ENCODE measurements at places on chromosomes 7 and 10. TPM values are rescaled to one million over a fixed set of nuclear protein-coding genes. Genes with fewer than 3 reads are reported as not detected.

Gene KBTBD2
- total RNA-seq = 23.3 TPM

Gene CH25H
- total RNA-seq = 0.17 TPM

Gene CTTNBP2
- total RNA-seq = 8.0 TPM

Gene BZW2
- total RNA-seq = 63.0 TPM

Gene TMEM270
- not detected for total RNA-seq

Gene NKX2-3
- not detected for total RNA-seq

Gene ADAM22
- not detected for total RNA-seq

GRCh38 chr10:75375838-75376237 lies 25.7 kb downstream of the ZNF503 start:
- no peak for DNase-seq

GRCh38 chr7:127527561-127527960 lies 57.8 kb downstream of the GCC1 start:
- no peak for DNase-seq

GRCh38 chr7:85699482-85699881 lies 512.6 kb upstream of the SEMA3D start:
- DNase-seq = peak; percentile 32

- DNase-seq = no peak
These were observed 30.1 kb downstream of the LUC7L2 start for GRCh38 chr7:139389774-139390173.

DNA sequence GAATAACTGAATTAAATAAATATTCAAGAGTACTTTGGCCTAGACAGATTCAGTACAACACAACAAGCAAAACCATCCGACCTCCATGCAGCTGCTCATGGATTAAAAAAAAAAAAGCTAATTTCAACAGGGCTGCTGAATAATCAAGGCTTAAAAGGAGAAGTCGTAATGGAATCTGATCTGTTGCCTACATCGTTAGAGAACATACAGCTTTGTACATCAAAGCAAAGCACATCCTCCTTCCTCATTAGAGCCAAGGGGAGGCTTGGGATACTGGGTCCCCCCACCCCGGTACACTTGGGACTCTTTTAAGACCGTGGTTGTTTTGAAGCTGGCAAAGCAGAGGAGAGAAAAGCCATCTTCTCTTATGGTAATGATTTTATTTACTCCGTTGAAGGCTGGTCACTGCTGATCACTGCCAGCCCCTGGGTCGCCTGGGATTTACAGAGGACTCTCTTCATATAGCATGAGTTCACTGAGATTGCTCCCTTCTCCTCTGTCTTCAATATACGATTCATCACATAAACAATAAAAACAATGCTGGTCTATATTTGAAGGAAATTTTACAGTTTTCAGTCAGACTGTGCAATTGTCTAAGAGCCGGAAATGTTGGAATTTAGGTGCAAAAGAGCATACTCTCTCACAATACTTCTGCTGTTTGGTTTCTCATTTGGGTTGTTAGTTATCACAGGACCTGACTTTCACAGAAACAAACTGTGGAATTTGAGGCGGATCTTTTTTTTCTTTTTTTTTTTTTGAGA lies 148.8 kb downstream of the FAM107B start:
- no peak for DNase-seq

GRCh38 chr7:138814816-138815332 lies 16.9 kb upstream of the ATP6V0A4 start:
- peak; percentile 27 for DNase-seq

- no peak for DNase-seq
These were observed 53.4 kb downstream of the CREB5 start for GRCh38 chr7:28465697-28466096.

DNA sequence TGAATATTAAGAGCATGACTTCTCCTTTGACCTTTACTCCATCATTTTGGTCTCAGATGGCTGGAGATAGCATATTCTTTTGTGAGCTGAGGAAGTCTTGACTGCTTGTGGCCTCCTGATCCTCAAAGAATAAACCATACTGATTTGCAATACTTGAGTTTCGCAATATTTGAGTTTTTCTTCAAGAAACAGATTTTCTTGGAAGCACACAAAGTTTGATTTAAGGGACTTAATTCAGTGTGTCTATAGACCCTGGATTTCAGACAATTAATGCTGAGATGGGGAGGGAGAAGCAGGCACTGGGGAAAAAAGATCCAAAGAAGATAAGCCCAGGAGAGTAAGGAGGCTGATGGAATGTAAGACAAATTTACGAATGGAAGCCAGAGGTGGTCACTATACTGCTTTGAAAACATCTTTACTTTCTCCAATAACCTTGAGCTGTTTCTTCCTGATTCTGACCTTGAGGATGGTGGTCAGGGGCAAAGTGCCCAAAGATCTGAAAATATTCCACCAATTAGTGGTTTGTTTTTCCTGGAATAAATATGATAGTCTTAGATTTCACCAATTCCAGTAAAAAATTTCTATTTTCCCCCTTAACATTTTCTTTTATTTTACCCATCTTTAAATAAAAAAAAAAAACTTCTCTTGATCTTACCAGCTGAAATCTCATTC lies 7.5 kb downstream of the EPDR1 start:
- no peak for DNase-seq

DNA sequence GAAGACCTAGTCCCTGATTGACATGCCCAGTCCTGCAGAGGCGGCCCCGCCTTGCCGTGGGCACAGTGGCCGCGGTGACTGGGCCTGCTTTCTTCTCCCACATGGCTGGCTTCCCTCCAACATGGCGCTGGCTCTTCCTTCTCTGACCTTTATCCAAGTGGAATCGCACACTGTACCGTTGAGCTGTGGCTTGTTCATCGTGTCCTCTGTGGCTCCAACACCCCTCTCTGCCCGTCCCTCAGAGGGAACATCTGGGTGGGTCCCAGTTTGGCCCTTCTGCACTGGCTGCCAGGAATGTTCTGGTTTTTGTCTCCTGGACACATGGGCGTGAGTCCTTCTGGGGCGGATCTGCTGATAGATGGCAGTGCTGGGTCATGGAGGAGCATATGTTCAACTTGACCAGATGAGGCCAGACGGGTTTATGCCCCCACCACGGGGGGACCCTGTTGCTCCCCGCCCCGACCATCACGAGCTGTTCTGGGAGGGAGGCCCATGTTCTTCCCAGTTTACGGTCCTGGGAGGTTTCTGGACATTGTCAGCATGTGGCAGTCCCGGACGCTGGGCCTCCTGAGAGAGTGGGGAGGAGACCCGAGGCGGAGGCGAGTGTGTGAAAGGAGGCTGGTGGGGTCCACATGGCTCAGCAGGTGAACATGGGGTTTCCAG lies 63.5 kb downstream of the LHPP start:
- peak; percentile 64 for DNase-seq

- no peak for DNase-seq
These were observed 52.3 kb upstream of the PRR15 start for GRCh38 chr7:29511337-29511736.

DNA sequence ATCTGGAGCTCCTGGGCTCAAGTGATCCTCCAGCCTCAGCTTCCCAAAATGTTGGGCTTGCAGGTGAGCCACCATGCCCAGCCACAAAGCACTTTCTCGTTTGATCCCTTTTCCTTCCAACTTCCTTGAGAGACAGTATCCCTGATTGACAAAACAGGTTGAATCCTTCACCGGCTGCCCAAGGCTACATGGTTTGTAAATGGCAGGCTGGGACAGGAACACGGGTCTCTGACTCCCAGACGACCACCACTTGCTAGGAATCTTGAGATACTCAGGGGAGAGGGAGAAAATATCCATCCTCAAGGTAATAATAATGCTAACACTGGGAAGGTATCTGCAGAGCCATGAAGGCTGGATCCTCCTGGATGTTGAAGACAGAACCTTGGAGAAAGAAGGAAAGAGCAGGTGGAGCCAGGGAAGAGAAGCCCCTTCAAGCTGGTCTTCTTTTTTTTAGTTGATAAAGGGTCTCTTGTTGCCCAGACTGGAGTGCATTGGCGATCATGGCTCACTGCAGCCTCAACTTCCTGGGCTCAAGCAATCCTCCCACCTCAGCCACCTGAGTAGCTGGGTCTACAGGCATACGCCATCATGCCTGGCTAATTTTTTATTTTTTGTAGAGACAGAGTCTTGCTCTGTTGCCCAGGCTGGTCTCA lies 19.8 kb downstream of the MMRN2 start:
- DNase-seq = no peak

- no peak for DNase-seq
These were observed 16.2 kb downstream of the ATG9B start for GRCh38 chr7:151008143-151008510.

GRCh38 chr10:22301193-22301592 lies 15.0 kb upstream of the COMMD3 start:
- DNase-seq = no peak

DNA sequence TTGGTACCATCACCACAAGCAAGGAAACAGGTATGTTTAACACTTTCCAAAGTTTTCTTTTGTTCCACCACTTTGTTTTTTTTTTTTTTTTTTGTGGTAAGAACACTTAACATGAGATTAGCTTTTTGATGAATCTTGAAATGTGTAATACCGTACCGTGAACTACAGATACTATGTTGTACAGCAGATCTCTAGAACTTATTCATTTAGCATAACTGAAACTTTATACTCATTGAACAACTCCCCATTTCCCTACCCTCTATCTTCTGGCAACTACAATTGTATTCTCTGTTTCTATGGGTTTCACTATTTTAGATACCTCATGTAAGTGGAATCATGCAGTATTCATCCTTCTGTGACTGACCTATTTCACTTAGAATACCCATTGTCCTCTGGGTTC lies 162.7 kb upstream of the ITGB1 start:
- DNase-seq = no peak

DNA sequence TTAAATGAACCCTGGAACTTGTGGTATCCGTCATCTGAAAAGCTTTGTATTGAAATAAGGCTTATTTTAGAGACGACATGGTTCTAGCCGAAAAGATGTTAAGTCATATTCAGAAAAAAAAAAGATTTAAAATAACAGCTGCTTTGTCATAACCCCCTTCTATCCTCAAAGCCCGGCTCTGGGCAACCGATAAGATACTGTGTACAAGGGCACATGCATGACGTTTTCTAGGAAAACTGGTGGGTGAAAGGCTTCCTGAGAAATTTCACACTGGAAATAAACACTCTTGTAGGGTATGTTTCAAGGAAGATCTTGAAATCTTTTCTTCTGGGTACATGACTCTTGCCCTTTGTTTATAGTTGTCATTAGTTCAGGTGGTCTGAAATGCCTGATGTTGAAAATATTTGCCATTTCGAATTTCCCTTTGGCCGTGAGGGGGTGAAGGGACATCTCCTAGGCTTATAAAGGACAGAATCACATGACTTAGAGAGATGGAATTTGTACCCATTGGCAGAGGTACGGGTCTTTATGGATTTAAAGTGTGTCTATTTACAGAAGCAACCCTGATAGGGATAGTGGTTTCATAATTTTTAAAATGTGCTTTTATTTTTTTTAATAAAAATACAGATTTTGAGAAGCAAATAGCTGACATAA lies 232.5 kb downstream of the PTEN start:
- no peak for DNase-seq

DNA sequence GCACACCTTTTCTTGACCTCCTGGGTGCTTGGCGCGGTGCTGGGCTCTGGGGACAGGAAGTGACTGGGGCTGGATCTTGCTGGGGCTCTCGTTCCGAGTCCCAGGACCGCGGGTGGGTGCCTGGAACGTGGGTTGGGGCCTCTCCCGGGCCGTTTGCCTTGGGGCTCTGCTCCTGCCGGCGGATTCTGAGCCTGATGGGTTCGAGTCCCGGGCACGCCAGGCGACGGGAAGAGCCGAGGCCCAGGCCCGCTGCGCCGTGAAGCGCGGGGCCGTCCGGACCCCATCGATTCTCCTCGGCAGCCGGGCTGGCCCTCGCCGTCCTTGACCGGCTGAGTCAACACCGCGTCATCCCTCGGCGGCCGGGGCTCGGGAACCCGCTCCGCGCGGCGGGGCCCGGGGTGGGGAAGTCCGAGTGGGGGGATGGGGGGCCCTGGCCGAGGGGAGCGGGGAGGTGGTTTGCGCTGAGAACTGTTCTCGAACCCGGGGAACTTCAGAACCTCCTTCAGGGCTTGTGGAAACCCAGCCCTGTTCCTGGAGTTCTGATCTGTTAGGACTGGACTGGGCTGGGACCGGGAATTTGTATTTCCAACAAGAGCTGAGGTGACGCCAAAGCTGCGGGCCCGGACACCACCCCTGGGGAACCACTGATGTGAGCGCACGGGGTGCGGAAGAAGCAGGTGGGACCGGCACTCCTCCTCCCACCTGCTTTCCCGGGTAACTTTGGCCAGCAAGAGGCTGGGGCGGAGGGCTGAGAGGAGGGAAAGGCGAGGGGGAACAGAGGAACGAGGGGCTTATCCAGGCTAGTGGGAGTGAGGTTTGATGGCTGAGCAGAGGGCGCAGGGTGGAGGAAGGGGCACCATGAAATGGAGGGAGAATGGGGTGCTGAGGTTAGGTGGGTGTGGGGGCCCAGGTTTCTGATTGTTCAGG lies 6.2 kb downstream of the HHEX start:
- no peak for DNase-seq

DNA sequence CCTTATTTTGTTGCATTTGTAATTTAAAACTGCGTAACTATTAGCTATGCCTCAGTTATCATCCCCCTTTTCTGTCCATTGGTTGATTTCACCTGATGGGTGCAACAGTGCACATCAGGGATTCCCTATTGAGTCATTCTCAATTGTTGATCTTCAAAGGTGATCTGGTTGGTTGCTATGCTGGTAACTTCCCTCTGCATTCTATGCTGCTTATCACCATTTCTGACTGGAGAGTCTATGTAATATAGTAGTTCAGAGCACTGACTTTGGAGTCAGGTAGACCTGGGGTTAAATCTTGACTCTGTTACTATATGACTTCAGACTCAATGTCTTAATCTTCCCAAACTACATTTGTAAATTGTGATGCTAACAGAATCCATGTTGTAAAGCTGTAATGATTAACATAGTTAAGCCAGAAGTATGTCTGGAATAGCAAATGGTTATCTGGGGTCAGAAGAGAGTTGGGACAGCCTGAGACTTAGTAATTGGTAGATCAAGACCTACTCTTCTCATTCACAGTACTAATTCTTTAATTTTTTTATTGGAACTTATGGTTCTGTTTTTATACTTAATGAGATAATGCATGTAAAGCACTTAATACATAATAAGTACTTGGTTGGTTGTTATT lies 38.1 kb downstream of the EXOC6 start:
- peak; percentile 37 for DNase-seq

- no peak for DNase-seq
These were observed 35.2 kb upstream of the PLEKHS1 start for GRCh38 chr10:113716109-113716910.
